ENCODE measurements at places on chromosomes 7 and 10.

- no peak for DNase-seq
These were observed 488.9 kb downstream of the SH2D4B start for GRCh38 chr10:81026591-81026990.

DNA sequence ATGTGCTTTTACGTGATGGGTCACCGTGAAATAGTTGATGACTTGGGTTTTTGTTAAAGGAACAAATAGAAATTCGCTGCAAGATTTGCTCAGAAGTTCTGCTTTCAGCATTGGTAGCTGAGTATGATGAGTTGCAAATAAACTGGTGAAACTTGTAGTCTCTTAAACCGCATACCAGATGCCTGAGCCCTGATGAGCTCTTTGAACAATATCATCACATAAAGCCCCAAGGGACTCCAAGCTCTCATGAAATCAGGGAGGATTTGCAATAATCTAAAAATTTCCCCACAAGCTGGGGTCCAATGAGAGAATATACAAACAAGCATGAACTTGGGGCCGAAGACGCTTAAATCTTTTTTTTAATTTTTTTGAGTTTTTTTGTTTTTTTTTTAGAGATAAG lies 312.4 kb downstream of the CALN1 start:
- DNase-seq: no peak

DNA sequence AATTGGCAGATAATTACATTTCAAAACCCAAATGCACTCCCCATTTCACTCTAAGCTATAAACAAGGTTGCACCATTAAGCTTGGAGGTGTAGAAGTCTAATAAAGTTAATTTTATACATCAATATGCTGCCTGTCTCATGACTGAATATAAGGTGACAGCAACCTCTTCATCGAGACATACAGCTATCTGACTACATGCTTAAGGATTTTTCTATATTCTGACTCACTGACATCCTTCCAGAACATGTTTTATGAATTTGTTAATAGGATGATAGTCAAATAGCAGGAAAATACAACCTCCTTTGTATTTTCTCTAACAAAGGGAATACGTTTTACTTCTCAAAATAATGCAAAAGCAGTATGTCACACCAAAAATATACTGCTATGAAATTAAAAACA lies 76.6 kb downstream of the NRBF2 start:
- DNase-seq: no peak

- no peak for DNase-seq
These were observed 65.5 kb upstream of the SRPK2 start for GRCh38 chr7:105454095-105454747.

GRCh38 chr7:43465581-43466554 lies 117.0 kb upstream of the STK17A start:
- no peak for DNase-seq

DNA sequence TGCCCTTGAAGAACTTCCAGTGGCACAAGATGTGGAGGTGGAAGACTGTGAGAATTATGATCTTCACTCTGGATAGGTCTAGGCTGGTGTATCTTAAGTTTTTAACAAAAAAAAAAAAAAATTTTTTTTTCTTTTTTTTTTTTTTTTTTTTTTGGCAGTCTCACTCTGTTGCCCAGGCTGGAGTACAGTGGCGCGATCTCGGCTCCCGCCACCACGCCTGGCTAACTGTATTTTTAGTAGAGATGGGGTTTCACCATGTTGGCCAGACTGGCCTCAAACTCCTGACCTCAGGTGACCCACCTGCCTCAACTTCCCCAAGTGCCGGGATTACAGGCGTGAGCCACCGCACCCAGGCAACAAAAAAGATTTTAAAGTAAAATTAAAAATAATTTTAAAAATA lies 37.9 kb downstream of the WAPL start:
- DNase-seq: no peak

DNA sequence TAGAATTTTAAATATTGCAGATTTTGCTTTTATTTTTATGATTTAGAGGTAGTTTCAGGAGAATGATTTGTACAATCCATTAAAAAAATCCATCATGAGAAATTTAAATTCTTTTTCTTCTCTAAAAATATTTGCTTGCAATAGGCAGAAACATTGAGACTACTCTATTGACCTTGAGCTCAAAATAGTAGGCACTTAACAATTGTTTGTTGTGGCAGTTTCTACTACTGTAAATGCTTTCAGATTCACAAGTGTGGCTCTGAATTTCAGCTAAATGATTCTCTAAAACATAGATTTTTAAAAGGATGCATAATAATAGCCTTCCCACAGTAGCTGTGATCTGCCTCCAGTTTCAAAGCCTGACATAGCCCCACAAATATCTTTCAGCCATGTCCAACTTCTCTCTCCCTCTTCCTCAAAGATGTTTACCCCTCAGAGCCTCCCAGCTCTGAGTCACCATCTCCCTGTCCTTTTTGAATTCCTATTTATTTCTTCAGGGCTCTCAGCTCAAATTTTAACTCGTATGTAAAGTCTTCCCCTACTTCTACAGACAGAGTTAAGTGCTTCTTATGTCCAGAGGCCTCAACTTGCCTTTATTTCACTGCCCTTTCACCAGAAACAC lies 160.5 kb downstream of the AOAH start:
- DNase-seq: no peak

- no peak for DNase-seq
These were observed 43.8 kb downstream of the TCERG1L start for GRCh38 chr10:131267814-131268095.

DNA sequence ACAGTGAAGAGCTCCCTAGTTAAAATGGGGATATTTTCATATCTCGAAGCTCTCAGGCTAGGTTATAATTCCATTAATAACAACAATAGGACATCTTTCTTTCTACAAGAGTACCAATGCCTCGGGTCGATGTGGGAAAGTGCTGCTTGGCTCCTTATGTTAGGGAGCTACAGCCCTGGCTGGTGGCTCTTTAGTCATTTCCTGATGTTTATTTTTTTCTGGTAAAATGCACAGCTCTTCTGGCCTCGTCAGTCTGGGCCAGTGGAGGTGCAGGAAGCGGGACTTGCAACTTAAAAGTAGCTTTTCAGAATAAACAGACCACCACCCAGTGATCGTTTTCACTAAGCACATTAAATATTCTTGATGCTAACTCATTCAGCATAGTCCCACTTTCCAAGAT lies 58.3 kb downstream of the MKX start:
- no peak for DNase-seq

- no peak for DNase-seq
These were observed 167.7 kb upstream of the INHBA start for GRCh38 chr7:41870461-41871138.

- DNase-seq: no peak
These were observed 24.6 kb upstream of the MCU start for GRCh38 chr10:72667207-72667864.

- no peak for DNase-seq
These were observed 14.7 kb upstream of the CSGALNACT2 start for GRCh38 chr10:43123361-43124093.

GRCh38 chr10:12709000-12709401 lies 292.5 kb downstream of the CCDC3 start:
- no peak for DNase-seq

DNA sequence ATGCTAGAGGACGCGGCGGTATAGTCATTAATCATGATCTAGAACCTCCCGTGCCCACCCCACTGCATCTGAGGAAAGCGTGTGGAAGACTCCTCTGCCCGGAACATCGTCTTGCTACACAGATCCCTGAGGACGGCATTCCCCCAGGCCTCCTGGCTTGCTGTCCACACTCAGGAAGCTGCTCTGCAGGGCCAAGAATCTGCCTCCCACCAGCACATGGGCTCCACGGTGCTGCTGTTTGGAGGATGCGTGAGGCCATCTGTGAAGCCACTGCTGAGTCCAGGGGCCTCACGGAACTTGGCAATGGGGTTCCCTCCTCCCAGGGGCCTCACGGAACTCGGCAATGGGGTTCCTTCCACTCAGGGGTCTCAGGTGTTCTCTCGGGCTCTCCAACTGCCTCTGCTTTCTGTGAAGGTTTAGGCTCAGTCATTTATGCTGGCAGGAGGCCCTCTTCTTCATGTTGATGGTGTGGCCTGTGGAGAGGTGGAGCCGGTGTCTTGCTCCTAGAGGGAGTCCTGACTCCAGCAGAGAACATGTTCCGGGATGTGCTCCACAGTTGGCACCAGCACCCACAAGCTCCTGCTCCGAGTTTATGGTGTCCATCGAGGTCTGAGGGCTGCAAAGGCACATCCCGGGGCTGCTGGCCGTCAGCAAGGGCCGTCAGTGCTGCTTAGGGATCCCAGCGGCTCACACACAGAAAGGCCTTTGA lies 273.3 kb downstream of the DNAJB6 start:
- DNase-seq: no peak

- no peak for DNase-seq
These were observed 53.8 kb downstream of the APBB1IP start for GRCh38 chr10:26491934-26492333.

- no peak for DNase-seq
These were observed 73.5 kb upstream of the VIPR2 start for GRCh38 chr7:159218170-159218569.

DNA sequence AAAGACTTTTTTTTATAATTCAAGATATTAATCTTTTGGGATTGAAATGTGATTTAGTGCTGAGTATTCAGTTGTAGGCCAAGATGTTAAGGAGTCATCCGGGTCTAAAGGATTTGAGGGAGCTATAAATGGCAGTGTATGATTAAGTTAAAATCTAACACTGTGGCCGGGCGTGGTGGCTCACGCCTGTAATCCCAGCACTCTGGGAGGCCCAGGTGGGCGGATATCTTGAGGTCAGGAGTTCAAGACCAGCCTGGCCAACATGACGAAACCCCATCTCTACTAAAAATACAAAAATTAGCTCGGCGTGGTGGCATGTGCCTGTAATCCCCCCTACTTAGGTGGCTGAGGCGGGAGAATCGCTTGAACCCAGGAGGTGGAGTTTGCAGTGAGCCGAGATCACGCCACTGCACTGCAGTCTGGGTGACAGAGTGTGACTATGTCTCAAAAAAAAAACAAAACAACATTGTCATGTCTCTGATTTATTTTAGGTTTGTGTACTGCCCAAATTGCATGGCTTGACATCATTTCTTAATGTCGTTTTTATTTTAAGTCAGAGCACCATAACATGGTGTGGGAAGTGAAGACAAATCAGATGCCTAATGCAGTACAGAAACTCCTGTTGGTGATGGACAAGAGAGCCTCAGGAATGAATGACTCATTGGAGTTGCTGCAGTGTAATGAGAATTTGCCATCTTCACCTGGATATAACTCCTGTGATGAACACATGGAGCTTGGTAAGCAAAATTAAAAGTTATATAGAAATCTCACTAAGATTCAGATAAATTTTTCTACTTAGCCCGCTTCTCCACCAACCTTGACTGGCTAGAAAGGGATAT lies 10.7 kb downstream of the HBP1 start:
- no peak for DNase-seq

GRCh38 chr7:98685541-98685940 lies 68.5 kb downstream of the NPTX2 start:
- DNase-seq: no peak

- DNase-seq: no peak
These were observed 64.8 kb upstream of the GHITM start for GRCh38 chr10:84074521-84074920.

- DNase-seq: no peak
These were observed 8.6 kb downstream of the TSPAN13 start for GRCh38 chr7:16762177-16762576.

DNA sequence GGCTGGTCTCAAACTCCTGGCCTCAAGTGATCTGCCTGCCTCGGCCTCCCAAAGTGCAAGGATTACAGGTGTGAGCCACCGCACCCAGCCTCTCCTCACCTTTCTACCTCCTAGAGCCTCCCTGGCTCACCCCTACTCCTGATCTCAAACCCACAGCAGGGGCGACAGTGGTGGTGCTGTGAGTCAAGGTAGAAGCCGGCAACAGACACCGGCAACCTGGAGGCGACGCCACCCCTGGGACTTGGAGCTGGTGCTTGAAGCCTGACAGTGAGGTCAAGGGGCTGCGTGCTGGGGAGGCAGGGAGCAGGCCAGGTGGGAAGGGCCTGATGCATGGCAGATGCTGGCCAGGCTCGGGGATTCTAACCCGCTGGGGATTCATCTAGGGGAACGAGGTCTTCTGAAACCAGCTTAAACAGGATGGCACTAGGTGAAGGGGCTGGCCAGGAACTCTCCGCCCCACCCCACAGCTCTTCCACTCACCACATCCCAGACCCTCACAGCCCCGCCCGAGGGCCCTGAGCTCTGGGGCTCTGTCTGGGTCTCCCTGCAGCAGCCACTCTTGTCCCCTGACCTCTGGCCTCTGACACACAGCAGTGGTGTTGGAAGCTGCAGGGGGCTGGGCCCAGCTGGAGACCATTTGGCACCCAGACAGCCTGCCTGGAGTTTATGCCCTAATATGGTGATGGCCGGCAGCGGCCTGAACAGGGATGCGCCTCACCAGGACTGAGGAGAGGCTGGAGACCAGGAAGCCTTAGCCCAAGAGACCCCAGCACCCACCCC lies 16.4 kb downstream of the KCNH2 start:
- DNase-seq: no peak

Measured in stimulated activated CD8-positive, alpha-beta memory T cell treated with anti-CD3 and anti-CD28 coated beads, Interleukin-7, amount 100 ng/mL, for 48 hours (primary cell).